ENCODE measurements at places on chromosomes 11 and 22.
A peak's percentile ranks its signal among the peaks of the same experiment; 100 is the strongest.

DNA sequence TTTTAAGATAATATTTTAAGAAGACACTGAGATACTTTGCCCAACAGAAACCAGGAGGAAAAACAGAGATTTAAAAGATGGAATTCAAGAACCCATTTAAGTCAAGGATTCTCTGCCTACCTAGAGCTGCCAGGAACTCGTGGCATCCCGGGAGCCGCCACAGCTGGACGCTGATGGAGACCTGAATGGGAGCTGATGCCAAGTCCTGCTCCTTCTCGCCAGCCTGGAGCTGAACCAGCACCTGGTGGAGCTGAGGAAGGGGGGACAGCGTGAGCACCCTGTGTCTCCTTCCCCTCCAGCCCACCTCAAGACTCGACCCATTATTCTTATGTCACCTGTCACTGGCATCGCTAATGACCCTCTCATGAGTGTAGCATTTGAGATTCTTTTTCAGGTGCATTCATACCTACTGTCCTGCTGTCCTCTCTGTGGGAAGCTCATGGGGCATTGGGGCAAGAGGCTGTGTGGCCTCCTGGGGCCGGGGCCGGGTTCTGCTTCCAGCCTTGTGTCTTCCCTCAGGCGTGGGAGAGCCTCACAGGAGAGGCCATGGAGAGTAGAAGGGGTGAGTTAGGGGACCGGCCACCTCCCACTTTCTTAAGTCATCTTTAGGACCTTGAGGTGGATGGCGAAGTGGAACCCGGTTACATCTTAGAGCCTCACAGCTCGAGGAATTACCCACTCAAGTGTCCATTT is 70.8 kb upstream of the PITPNB start:
- no peak for DNase-seq

- peak; percentile 82 for DNase-seq
These were observed 9.7 kb downstream of the FXYD2 start for GRCh38 chr11:117814766-117815261.

- DNase-seq = no peak
These were observed 34.4 kb upstream of the CALCB start for GRCh38 chr11:15038963-15039362.

- no peak for DNase-seq
These were observed 446.6 kb downstream of the TBC1D22A start for GRCh38 chr22:47209040-47209514.

DNA sequence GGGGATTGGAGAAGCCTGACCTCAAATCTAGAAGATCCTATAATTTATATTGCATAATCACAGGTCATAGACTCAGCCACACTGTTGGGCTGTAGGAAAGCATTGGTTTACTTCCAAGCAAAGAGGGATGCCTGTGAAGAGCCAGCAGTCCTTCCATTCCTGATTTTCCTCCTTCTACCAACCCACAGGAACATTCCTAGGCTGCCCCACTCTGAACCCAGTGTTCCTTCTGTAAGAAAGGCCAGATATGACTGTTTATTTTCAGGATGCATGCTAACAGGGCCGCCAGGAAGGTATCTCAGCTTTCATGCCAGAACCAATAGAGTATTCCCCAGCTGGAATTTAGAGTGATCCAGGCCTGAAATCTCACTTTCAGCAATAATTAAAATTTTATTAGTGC is 197.1 kb downstream of the ETS1 start:
- DNase-seq = no peak

DNA sequence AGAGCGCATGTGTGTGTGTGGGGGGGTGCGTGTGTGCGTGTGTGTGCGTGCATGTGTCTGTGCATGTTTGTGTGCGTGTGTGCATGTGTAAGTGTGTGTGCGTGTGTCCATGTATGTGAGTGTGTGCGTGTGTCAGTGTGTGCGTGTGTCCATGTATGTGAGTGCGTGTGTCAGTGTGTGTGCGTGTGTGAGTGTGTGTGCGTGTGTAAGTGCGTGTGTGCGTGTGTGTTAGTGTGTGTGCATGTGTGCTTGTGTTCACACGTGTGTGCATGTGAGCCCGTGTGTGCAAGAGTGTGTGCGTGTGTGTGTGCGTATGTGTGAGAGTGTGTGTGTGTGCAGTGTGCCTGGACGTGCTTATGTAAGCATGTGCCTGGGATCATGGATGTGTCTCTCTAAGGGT is 14.7 kb upstream of the APOL6 start:
- DNase-seq = no peak

DNA sequence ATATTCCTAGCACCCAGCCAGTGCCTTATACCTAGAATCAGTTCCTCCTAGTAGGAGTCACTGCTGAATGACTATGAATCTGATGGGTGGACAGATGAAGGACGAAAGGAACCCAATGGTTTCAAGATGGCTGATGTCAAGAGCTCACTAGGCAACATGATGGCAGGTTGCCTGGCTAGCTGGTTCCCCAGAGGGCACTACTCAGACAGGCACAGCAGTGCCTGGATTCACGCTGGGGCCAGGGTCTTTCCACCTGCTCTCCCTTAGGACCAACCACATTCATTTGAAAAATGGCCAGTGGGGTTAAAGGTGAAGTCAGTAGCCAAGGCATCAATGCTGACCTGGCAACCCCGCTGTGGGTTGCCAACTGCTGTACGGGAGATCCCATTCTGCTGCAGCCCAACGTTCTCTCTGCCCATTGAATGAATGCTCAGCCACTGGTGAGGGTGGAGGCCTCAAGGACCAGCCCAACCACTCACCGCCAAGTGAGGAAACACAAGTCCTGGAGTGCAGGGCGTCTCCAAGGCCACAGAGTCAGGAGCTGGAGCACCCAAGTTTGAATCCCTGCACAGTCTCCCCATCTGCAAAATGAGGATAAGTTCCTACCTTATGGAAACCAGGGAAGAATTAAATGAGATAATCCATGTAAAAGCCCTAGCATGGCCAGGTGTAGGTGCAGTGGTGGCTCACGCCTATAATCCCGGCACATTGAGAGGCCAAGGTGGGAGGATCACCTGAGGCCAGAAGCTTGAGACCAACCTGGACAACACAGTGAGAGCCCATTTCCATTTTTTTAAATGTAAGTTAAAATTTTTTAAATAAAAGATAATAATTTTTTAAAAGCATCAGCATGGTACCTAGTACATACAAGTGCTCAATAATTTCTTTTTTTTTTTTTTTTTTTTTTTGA is 12.4 kb downstream of the MYH9 start:
- no peak for DNase-seq

- no peak for DNase-seq
These were observed 75.8 kb downstream of the GAB2 start for GRCh38 chr11:78341841-78342240.

DNA sequence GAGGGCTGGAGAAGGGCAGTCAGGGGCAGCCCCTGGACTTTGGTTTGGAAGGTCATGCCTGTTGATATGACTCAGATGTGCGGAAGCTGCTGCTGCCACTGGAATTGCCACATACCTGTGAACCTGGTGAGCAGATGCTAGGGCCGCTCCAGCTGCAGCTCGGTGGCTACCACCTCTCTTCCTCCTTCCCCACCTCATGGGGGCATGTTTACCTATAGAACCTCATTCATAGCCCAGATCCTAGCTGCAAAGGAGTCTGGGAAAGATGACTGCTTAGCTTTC is 17.5 kb upstream of the TSPAN18 start:
- DNase-seq = no peak

- DNase-seq = no peak
These were observed 4.8 kb downstream of the SLC35E4 start for GRCh38 chr22:30640361-30640760.

DNA sequence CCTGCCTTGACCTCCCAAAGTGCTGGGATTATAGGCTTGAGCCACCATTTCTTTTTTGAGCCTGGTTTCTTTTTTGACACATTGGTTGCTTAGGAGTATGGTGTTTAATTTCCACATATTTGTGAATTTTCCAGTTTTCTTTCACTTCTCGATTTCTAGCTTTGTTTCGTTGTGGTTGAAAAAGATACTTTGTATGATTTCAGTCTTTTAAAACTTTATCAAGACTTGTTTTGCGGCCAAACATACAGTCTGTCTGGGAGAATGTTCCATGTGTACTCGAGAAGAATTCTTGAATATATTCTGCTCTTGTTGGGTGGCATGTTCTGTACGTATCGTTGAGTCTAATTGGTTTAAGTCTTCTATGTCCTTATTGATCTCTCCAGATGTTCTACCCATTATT is 20.8 kb downstream of the SHANK3 start:
- no peak for DNase-seq

- no peak for DNase-seq
These were observed 264.2 kb downstream of the TMEM135 start for GRCh38 chr11:87301785-87302540.

- DNase-seq = no peak
These were observed 964.4 kb downstream of the NTM start for GRCh38 chr11:132334769-132335280.

GRCh38 chr11:12098601-12099000 is 11.8 kb upstream of the MICAL2 start:
- DNase-seq = no peak

DNA sequence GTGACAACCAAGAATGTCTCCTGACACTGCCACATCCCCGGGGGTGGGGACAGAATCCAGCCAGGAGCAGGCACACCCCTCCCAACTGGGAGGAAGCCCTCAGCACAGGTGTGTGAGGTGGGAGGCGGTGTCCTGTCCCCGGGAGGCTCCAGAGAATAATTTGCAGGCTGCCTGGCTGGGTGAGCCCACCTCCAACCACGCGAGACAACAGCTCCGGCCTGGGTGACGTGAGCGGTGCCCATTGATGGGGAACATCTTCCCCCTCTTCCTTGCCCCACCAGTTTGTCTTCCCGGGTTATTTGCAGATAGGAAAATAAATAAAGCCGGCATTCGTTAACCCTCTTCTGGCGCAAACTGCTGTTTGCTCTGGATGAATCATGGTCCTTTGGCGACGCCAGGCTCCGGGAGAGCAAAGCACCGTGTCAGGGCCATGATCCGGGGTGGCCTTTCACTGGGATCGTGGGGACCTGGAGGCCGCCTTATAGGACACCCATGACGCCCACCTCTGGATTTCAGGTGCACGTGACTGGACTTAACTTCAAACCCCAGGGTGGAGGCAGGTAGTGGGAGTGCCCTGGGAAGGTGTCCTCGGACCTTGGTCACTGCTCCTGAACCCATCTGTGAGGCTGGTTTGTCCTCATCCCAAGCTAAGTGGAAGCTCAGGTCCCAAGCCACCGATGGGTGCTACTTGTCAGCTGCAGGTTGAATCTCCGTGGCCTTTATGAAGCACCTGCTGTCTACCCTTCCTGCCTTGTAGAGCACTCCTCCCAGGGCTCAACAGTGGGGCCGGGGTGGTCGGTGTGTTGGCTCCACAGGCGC is 13.9 kb downstream of the CCND1 start:
- DNase-seq = no peak

GRCh38 chr11:96817482-96818399 is 427.9 kb downstream of the JRKL start:
- DNase-seq = no peak

GRCh38 chr11:80816966-80817365 is 1376.1 kb upstream of the TENM4 start:
- DNase-seq = no peak

- DNase-seq = no peak
These were observed 236.1 kb downstream of the MIAT start for GRCh38 chr22:26893173-26894110.

DNA sequence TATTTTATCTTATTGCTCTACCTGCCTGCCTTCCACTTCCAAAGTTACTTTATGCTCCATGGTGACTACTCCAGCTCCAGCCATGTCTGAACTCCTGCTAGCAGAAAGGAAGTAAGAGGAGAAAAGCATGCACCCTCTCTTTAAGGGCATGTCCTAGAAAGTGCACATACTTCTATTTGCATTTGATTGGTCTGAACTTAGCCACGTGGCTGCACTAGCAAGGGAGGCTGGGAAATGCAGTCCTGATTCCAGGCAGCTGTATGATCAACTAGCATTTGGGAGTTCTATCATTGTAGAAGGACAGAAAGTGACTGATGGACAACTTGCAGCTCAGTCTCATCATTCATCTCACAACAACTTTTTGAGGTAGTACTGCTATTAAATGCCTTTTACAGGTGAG is 515.7 kb downstream of the BUD13 start:
- no peak for DNase-seq

DNA sequence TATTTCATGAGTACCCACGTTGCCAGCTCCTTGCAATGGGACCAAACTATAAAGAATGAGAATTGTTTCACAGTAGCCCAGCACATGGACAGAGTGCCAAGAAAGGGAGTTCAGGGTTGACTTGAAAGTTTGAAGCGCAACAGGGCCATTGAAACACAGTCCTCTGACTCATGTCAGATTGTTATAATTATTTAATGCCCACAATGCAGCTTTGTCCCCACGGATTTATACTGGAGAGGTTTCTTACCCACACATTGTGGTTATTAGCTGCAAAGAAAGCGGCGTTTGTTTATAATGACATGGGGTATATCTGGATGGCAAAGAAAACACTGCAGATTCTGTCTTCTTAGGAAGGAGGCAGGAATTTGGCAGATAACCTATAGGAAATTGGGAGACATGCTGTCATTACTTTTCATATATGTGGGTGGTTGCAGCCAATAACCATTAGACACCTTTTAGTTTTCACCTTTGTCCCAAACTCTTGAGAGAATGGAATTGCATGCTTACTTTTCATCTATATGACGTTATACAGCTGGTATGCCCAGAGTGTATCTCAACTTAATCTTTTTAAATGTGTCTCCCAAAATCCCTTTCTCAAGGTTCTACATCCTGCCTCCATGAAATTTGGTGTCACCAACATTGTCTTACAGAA is 143.6 kb downstream of the TEAD1 start:
- DNase-seq = no peak

DNA sequence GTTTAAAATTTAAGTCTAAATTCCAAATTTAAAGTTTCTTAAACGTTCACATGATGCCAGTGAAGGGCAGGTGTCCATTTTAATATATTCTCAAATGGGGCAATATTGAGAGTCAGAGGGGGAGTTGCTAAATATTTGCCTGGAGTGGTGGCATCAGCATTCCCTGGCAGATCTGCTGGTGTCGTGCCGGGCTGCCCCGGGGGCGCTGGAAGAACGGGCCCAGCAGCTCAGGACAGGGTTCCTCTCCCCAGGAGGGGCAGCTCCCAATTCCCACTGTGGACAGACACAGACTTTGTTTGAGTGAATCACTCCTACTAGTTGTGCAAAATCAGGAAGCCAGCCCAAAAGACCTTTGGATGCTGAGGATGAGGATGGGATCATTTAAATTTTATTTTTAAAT is 468.7 kb upstream of the B3GAT1 start:
- no peak for DNase-seq

GRCh38 chr11:130269326-130269943 is 45.3 kb downstream of the ZBTB44 start:
- no peak for DNase-seq

GRCh38 chr11:10492084-10492483 is 37.0 kb downstream of the AMPD3 start:
- DNase-seq = no peak

- no peak for DNase-seq
These were observed 661 bp upstream of the PRG2 start for GRCh38 chr11:57391111-57391510.

GRCh38 chr22:24420072-24420976 is 7.1 kb upstream of the ADORA2A start:
- no peak for DNase-seq

- DNase-seq = no peak
These were observed 14.2 kb upstream of the OMP start for GRCh38 chr11:77088236-77089003.
